ENCODE measurements at places on chromosomes 13 and 19.

DNA sequence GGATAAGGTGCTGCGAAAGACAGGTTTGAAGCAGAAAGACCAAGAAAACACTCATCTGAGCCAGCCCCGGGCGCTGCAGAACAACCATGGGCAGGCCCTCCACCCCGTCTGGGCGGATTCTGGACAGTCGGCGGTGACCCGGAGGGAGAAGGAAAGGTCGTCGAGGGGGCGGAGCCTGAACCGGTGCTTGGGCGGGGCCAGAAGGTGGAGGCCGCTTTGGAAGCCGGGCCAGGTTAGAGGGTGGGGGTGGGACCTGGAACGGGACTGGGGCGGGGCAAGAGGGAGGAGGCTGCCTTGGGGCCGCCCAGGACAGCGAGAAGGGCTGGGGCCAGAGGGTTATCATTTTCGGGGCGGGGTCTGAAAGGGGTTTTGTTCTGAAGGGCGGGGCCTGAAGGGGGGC, 5.0 kb upstream of the ZNF765 start:
- DNase-seq = no peak

DNA sequence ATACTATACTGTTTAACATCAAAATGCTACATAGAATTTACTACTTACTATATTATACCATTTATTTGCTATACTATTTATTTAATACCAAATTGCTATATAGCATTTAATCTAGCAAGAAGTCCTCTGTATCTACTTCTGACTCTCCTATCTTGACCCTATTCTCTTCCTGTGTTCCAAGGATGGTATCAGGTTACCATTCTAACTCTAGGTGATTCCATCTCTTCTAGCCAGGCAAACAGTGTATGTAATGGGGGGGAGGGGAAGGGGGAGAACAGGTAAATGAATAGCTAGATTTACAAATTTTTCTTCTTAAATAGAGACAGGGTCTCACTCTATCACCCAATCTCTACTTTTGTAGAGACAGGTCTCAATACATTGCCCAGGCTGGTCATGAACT, 200.3 kb downstream of the DIAPH3 start:
- no peak for DNase-seq

DNA sequence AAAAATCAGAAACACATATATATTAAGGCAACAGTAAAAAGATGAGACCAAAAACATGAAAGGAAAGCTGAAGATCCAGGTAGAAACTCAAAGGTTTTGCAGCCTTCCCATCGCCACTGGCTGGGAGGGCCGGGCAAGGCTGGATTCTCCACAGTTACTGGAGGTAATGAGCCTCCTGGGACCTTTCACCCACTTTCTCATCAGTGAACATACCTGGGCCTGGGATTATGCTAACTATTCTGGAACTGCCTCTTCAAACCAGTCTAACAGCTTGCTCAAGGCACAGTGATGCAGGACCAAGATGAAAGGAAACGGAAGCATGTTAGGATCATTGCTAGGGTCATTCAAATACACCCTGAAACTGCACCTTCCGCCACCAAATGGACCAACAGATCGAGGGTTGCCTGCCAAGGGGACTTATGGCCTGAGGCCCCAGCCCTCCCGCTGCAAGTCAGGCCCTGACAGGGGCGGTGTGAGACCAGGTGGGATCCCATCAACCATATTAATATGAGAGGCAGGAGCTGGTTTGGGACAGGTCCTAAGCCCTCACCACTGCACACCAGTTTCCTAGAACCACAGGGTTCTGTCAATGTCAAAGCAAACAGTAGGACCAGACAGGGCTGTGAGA, 28.4 kb upstream of the ATP12A start:
- DNase-seq = no peak

GRCh38 chr13:76772241-76772640, 114.0 kb downstream of the KCTD12 start:
- no peak for DNase-seq

DNA sequence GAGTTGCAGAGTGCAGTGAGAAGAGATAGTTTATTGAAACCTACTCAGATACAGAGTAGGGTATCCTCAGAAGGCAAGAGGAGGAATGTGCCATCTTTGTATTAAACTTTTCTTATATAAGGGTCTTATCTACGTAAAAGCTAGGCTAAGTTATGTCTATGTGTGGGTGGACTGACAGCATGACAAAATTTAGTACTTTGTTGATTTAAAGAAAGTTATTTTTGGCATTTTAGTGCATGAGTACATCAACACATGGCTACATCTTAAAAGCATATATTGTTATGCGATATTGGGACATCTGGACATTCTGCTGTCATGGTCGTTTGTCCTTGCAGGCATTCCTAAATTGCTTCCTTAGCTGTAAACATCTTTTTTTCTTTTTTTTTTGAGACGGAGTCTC, 19.0 kb upstream of the ATP8A2 start:
- no peak for DNase-seq

DNA sequence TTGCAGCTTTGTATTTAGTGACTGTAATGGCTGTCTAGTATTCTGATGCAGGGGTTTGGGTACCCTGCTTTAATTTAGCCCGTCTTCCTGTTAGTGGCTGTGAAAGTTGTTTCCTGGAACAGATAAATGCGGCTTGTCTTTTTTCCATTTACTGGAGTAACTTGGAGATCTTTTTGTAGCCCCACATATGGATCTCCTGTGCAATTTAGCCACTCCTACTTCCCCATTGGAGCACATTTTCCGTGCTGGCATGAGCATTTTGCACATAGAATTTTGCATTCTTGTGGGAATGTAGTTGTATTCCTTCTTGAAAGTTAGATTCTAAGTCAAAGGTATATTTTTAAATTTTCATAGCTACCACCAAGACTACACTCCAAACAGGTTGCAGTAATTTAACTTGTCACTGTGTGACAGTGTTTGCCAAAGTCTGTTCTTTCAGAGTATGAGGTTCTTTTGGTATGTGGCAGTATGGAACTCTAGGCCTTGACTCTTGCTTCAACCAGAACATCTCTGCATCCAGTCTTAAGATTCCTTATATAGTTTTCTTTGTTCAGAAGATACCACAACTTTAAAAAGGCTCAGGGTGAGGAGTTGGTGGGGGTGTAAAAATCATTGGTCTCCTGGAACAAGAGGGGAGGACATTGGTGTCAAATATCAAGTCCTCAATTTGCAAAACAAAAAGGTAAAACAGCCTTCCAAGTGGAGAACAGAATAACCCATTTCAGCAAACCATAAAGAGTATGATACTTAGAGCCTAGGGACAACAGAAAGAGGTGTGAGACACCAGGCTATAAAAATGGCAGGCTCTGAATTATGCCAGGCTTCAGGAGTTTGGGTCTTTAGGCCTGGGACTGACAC, 21.1 kb upstream of the CCDC97 start:
- DNase-seq = no peak

DNA sequence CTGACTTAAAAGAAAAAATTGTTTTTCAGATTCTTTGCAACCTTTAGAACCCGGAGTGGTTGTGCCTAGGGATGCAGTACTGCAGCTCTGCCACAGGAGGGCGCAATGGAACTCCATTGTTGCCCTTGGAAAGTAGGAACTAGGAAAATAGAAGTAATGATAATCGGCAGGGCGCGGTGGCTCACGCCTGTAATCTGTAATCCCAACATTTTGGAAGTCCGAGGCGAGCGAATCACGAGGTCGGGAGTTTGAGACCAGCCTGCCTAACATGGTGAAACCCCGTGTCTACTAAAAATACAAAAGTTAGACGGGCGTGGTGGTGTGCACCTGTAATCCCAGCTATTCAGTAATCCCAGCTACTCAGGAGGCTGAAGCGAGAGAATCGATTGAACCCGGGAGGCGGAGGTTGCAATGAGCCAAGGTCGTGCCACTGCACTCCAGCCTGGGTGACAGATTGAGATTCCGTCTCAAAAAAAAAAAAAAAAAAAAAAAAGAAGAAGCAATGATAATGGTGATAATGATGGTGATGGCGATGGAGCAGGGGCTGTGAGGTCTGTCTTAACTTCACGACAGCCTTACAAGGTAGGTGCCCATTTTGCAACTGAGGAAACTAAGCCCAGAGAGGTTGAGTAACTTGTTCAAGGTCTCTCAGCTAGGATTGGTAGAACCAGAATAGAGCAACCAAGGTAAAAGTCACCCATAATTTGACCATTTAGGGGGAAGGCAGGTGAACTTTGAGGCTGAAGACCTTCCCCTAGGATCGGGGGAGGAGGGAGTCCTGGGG, 5.5 kb upstream of the ADAMTS10 start:
- DNase-seq = peak; percentile 73

GRCh38 chr13:41352935-41353840, 42.1 kb downstream of the NAA16 start:
- peak; percentile 81 for DNase-seq

- no peak for DNase-seq
These were observed 1718.9 kb upstream of the MIR17HG start for GRCh38 chr13:89628567-89628966.

DNA sequence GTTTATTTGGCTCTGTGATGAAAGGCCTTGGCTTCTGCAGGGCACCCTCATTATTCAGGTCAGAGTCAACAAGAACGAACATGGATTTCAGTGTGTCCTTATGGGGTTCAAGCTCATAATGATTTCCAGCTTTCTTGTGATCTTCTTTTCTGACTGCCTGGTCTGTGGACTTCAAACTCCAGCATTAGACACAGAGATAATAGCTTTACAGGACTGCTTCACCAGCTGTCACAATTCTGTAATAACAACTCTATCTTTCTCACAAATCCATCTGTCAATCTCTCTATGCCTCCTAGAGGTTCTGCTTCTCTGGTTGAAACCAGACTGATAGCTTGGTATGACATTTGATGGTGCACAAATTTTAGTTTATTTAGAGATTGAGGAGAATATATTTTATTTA, 13.1 kb upstream of the SLITRK6 start:
- DNase-seq = no peak

DNA sequence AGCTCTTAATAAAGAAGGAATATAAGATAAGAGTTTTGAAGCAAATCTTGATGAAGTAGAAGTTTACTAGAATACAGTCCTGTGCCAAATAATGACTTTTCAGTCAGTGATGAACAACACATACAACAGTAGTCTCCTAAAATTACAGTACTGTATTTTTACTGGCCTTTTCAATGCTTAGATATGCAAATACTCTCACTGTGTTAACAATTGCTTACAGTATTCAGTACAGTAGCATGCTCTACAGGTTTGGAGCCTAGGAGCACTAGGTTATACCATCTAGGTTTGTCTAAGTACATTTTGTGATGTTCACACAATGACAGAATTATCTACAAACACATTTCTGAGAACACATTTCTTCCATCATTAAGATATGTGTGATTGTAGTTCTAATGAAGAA, 316.7 kb upstream of the KLHL1 start:
- no peak for DNase-seq

DNA sequence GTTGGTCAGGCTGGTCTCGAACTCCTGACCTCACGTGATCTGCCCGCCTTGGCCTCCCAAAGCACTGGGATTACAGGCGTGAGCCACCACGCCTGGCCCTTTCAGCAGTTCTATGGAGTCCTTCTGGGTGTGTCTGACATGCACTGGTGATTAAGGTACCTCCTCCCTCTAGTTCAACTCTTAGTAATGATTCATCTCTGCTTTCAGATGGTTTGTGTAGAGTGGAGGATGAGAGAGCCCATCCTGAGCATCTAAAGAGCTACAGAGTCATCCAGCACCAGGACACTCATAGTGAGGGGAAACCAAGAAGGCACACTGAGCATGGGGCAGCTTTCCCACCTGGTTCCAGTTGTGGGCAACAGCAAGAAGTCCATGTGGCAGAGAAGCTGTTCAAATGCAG, 8.2 kb downstream of the ZNF584 start:
- no peak for DNase-seq

DNA sequence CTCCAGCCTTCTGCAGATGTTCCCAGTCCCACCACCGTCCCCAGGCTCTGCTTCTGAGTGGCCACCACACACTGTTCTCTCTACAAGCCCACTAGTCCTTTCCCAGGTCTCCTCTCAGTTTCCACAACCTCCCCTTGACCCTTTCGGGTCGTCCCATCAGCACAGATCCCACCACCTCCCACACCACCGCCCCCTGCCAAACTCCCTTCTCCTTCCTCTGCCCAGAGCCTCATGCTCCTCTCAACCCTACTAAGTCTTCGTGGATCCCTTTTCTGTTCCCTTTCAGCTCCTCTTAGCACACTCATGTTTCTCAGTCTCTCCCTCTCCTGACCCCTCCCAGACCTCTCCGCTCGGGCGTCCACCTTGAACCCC, 1.9 kb downstream of the NAPA start:
- no peak for DNase-seq

DNA sequence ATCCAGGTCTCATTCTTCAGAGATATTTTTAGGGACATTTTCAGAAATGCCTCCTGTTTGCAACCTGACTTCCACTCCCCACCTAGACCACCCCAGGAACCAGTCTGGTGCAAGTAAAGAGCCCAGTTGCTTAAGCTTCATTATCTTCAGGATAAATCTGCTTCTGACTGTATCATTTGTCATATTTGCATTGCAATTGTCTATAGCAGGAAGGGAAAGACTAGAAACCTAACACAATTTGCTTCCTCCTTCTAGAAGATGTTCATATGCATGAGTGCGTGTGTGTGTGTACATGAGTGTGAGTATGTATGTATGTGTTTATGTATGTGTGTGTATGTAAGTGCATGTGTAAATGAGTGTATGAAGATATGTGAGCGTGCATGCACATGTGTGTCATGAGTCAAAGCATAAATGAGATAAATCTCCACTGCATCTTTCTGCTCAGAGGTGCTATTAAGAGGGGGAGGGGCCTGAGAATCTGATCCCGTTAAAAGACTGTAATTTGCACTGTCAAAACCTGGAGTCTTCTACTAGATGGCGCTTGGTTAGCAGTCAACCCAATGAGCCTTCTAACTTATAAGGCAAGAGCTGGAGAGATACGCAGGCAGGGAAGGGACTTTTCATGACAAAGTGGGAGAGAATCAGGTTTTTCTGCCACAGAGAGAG, 178.8 kb upstream of the KL start:
- no peak for DNase-seq

DNA sequence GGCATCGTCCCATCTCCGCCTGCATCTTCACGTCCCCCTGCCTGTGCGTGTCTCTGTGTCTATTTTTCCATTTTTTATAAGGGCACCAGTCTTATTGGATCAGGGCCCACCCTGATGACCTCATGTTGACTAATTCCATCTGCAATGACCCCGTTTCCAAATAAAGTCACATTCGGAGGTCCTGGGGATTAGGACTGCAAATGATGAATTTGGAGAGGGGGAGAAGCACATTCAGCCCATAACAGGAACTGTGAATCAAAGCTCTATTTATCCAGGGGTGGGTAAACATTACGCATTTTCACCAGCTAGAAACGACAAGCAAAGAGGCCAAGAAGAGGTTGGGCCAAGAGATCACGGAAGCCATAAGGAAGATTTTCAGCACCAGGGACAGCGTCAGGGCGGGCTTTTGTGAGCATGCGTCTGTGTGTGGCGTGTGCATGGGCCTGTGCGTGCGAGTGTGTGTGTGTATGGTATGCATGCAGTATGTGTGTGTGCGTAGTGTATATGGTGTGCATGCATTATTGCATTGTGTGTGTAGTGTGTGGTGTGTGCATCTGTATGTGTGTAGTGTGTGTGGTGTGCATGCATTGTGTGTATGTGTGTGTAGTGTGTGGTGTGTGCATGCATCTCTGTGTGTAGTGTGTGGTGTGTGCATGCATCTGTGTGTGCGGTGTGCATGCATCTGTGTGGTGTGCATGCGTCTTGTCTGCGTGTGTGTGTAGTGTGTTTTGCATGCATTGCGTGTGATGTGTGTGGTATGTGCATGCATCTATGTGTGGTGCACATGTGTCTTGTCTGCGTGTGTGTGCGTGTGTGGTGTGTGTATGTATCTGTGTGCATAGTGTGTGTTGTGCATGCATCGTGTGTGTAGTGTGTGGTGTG, 19.6 kb downstream of the CELF5 start:
- peak; percentile 43 for DNase-seq

Measured in brain microvascular endothelial cell (primary cell).